Cardiac muscle cell (in vitro differentiated cells and primary cell): ENCODE measurements at places on chromosomes 7 and 10.

DNA sequence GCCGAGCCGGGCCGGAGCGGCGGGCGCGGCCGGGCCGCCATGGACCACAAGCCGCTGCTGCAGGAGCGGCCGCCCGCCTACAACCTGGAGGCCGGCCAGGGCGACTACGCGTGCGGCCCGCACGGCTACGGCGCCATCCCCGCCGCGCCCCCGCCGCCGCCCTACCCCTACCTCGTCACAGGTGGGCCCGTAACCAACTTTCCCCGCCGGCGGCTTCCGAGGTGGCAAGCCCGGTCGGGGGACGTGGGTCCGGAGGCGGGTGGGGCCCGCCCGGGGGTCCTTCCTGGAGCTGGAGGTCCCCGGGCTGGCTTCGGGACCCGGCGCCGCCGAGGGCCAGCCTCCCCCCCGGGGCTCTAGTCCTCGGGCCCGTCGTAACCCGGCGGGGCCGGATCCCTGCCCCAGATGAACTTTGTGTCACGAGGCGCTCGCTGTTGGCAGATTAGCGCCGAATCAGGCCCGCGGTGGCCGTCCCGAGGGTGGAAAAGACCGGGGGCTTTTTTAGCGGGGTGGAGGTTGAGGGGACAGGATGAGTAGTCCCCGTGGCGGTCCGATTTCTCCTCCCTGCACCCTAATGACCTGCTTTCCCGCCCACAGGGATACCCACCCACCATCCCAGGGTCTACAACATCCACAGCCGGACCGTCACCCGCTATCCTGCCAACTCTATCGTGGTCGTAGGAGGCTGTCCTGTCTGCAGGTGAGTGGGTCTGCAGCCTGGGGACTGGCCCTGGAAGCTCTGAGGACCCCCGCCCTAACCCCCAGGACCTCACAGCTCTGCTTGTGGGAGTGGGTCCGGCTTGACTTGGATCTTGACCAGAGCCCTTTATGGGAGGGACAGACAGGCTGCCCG, 496 bp downstream of the BRI3 start:
- no peak for DNase-seq

DNA sequence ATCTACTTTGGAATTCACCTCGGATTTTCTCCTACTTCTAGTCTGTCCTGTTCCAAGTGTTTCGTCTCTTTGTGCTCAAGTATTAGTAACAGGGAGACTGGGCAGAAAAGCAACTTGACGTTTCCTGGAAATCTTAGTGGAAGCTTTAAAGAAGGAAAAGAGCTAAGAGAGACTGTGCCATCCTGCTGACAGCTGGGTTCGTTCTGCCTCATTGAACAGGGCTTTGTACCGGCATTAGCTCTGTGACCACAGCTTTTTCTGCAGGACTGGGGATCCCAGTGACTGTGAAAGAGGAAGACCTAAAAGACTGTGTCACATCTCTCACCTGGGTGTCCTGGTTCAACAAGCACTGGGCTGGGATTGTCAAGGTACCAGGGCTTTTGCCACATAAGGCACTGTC, 70.8 kb upstream of the CDCA7L start:
- no peak for DNase-seq

DNA sequence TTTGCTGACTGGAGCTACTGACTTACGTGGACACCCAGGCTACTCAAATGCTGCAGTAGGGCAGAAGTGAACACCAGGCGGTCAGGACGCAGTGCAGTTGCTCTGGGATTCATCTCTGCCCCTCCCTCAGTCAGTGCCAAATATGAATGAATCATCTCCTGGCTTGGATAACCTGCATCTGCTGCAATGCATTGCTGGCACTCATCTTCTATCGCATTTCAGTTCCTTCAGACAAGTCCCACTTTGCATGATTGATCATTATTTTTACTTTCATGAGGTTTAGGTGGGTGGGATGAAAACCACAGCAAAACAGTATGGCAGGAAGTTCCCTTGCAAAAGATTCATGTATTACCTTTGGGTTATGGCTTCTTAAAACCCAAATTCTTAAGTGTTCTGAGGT, 224.6 kb upstream of the NRP1 start:
- peak; percentile 82 for DNase-seq

- DNase-seq = no peak
These were observed 80.7 kb upstream of the RPA3 start for GRCh38 chr7:7799138-7799537.

DNA sequence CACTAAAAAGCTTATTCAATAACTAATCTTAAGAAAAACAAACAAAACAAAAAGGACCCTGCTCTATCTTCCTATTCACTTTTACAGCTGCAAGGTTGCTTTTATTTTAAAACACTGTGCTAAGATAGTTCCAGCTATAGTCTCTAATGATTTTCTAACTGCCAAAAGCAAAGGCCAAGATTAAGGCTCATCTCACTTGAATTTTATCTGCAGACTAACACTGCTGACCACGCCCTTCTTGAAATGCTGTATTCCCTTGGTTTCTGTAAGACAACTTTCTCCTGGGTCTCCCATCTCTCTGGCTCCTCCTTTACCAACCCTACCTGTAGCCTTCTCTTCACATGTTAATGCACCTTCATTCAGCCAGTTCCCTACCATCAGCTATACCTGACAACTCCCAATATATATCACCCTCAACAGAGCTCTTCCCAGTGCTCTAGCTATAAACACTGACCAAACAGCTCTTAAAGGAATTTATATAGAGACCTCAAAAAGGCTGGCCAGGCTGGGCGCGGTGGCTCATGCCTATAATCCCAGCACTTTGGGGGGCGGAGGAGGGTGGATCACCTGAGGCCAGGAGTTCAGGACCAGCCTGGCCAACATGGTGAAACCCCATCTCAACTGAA, 11.7 kb downstream of the SRPK2 start:
- DNase-seq = no peak
